Stimulated activated CD8-positive, alpha-beta memory T cell treated with anti-CD3 and anti-CD28 coated beads, Interleukin-12 subunit alpha, Interleukin-12 subunit beta, amount 100 ng/mL, for 4 hours (primary cell): ENCODE measurements at places on chromosomes 11 and 22.

GRCh38 chr11:122404571-122404970 is 251.0 kb upstream of the UBASH3B start:
- no peak for DNase-seq

- no peak for DNase-seq
These were observed 89.0 kb upstream of the PARVA start for GRCh38 chr11:12288212-12288930.

- DNase-seq, result no peak
These were observed 39.1 kb downstream of the SNX19 start for GRCh38 chr11:130876931-130877915.

DNA sequence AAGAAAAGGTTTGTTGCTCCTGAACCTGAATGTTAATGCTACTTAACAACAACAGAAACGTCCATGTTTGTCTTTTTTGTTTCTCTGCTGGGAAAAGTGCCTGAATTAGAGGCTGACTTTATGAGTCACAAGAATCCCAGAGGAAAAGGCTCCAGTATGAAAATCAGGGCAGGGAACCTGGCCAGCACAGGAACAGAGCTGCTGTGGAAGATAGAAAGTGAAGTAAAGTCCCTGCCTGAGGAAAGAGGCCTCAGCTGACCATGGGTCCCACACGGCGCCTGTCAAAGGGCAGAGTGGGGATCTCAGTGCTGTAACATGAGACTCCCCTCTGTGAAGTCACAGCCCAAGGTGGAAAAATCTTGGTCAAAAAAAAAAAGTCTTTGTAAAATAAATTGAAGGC is 632.3 kb upstream of the CCDC90B start:
- DNase-seq, result no peak

- DNase-seq, result no peak
These were observed 35.3 kb downstream of the DGCR2 start for GRCh38 chr22:19086896-19087295.

DNA sequence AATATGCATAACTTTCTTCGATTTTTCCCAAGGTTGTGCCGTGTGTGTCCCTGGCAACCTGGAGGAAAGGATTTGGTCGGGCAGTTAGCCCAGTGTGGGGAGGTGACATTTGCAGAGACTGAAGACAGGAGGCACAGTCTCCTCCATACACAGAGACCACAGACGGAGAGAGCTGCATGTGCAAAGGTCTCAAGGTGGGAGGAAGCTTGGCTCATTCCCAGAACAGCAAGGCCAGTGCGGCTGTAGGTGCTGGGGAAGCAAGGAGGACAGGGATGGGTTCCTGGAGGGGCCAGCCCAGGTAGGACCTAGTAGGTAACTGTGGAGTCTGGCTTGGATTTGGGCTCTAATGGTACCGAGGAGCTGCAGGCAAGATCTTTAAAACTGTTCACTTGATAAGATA is 20.7 kb upstream of the CPT1A start:
- no peak for DNase-seq

GRCh38 chr11:65502555-65503367 is 3.9 kb downstream of the MALAT1 start:
- DNase-seq, result no peak

GRCh38 chr11:15800111-15800800 is 556.1 kb downstream of the SOX6 start:
- DNase-seq, result no peak

DNA sequence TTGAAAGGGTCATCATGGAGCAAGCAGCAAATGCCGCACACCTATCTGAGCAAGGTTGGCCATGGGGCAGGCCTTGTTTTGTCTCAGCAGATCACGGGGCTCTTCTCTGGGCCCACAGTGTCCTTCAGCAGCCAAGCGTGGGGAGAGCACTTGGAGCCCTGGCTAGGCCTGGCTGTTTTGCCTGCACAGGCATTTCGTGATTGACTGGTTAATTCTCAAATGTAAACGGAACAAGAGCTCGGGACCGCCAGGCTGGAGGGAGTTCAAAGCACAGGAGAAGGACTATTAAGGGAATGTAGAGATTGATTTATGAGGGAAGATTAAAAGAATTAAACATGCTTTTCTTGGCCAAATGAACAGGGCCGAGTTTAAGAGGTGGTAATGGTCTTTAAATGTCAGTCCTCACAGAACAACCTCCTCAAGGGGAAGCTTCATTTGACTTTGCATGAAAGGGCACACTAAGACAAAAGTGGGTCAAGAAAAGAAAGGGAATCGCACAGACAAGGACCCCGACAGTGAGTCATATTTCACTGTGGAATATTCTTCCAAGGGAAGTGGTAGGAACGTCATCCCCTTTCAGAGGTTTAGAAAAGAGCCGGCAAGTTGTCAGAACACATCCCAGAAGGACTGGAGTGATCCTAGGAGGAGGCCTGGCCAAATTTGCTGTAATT is 20.7 kb downstream of the SPON1 start:
- no peak for DNase-seq

DNA sequence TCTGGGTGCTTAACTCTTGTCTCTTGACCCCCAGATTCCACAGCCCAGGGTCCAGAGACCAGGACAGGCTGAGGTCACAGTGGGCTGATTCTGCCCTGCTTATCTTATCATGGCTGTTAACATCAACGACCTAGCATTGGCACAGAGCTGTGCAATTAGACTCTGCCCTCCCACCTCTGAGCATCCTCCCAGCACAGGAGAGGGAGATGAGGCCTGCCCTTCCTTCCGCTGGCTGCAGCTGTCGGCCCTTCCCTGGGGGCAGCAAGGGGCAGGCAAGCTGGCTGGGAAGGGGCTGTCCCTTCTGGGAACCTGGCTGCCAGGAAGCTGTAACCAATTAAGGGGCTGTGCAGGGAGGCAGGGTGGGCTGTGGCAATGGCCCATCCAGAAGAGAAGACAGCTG is 22.5 kb downstream of the LRRC10B start:
- DNase-seq, result no peak

DNA sequence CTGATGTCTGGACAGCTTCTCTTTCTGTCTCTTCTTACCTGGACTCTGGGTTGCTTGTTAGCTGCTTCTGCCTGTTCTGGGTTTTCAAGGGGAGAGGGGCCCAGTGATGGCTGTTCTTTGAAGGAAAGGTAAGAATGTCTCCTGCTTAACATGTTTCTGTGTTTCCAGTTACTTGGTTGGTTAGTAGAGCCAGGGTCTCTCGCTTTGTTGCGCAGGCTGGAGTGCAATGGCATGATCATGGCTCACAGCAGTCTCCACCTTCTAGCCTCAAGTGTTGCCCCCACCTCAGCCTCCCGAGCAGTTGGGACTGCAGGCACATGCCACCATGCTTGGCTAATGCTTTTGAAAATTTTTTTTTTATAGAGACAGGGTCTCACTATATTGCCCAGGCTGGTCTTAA is 126.6 kb downstream of the BCR start:
- DNase-seq, result no peak

DNA sequence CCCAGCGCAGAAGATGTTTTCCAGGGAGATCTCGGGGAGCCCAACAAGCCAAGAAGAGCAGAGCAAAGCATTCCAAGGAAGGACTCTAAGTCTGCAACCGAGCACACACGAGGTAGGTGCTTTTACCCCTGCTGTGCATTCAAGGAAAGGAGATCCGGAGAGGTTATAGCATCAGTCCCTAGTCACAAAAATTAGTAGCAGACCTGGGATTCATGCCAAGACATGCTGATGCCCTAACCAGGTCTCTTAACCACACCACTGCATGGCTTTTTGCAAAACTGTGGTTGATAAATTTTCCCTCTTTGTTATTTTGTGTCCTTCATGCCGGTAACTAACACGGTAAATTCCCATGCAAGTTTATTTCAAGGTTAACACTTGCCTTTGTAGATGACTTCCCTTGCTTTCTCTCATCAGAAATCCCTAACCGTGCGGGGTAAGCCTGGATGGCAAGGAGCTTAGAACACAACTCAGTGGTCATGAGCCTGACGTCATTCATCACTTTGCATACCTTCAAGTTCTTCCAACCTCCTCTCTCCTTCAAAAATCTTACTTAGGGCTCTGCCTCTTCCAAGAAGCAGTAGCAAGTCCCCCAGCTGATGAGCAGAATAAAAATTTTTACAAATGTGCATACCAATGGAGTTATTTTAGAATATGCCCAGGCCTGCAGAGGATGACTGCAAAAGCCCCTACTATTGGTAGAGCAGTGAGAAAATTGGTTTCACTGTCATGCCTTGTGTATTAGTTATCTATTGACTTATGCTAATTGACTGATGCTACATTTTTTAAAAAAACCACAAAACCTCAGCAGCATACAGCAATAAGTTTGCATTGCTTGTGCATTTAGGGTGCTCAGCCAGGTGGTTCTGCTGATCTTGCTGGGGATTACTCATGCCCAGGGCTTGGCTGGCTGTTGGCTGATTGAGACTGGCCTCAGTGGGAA is 465.1 kb downstream of the MN1 start:
- DNase-seq, result no peak

- no peak for DNase-seq
These were observed 70.1 kb upstream of the OLFML1 start for GRCh38 chr11:7414973-7415817.

DNA sequence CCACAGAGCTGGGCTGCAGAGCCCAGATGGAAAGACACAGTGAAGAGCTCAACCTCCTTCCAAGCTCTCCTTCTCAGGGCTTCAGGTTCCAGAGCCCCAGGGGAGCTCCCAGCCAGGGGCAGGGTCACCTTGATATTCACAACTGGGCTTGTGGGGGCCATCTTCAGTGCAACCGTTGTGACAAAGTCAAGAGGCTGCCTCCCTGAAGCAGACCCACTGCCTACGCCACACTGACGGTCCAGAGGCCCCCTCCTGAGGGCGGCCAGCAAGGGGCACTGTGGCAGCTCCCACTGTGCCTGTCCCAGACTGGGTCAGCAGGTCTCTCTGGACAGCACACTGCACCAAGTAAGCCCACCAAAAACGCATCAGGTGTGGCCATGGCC is 84.1 kb downstream of the DGCR2 start:
- no peak for DNase-seq

GRCh38 chr22:46749682-46750529 is 11.9 kb upstream of the CERK start:
- no peak for DNase-seq

DNA sequence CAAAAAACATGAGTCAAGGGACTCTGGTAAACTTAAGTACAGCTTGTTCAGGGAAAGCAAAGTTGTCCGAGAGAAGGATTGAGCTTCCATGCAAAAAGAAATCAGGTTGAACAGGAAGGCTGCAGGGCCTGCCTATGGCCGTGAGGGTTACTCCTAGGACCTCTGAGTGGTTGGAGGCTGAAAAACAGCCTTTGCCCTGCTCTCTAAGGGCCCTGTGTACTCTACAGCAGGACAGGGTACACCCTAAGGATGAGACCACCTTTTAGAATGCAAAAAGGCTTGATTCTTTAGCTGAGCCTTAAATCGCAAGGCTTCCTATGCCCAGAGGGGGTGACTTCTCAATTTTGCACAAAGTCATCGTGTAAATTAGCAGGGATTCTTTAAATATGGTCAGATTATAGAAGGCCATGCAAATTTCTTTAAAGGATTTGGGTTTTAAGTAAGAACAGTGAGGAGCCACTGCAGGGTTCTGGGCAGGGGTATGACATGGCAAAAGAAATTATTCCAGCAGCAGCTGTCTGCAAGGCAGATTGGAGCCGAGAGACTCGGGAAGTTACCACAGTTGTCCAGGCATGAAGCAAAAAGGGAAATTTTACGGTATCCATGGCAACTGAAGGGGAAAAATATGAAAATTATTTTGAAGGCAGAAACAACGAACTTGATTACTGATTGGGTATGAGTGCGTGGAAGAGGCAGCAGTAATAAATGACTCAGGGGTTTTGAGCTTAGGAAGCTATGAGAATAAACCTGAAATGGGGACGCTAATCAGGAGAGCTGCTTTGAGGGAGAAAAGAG is 91.8 kb downstream of the FAM76B start:
- DNase-seq, result no peak

GRCh38 chr11:30921811-30922210 is 335.7 kb upstream of the MPPED2 start:
- DNase-seq, result no peak

DNA sequence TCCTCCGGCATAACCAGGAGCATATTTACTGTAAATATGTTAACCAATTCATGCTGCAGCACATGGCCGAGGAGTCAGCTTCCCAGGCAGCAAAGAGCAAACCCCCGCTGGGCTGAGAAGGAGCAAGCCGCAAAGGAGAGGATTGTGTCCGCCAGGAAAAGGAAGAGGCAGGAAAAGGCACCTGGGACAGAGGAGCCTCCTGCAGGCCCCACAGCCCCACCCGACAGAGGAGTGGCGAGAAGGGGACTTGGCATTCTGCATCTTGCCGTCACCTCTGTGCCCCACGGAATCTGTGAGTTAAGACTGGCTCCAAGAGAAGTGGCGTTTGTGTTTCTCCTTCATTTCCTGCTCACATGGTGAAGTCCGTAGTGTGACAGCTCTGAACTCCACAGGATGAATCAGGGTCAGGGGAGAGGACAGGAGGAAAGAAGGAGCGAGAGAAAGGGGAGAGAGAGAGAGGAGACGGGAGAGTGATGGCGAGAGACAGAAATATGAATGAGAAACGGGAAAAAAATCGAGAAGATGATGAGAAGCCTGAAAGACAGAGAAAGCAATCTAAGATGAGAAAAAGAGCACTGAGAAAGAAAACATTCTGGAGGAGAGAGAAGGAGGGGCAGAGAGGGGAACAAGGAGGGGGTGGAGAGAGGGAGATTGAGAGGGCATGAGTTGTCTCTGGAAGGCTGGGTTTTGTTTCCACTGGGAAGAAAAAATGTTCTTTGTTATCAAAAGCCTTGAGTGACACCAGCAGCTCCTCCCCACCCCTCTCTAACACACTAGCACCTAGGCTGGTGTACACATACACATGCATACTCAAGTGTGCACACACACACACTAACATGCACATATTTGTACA is 489.6 kb downstream of the MN1 start:
- no peak for DNase-seq

DNA sequence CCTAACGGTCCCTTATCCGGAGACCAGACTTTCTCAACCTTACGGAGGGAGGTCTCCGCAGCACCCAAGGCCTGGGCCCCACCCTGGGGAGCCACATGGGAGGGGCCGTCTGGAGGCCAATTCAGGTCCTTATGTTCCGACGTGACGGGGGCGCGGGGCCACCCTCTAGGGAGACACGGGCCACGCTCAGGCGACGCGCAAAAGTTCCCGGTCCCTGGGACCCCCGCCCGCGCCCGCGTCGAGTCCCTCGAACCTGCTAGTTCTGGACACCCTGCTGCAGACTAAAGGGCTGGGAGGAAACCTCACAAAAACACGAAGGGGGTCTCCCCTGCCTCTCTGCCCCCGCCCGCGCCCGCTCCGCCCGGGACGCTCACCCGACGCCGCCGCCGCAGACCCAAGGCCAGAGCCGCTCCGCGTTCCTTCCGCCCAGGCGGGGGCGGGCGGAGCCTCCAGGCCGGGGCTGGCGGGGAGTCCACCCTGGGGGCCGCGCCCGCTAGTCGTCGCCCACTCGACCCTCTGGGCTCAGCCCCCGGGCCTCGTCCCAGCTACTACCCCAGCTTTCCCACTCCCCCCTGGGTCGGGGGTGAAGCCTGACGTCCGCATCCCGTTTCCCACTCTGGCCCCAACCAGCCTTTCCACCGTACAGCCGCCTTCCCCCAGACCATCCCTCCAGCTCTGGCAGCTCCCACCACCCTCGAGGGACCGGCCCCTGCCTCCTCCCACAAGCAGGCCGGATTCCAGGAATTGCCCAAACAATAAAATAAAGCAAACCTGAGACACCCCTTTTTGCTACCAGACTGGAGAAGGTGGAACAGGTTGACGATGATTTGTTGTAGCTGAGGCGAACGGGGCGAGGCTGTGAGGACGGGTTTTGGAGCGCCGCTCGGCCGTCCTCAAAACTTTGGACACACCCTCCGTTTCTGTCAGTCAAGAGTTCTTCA is 2.7 kb downstream of the RNH1 start:
- DNase-seq, result no peak

- no peak for DNase-seq
These were observed 1.3 kb upstream of the TMEM25 start for GRCh38 chr11:118529584-118530175.
